ENCODE measurements at places on chromosomes 16 and 17.

DNA sequence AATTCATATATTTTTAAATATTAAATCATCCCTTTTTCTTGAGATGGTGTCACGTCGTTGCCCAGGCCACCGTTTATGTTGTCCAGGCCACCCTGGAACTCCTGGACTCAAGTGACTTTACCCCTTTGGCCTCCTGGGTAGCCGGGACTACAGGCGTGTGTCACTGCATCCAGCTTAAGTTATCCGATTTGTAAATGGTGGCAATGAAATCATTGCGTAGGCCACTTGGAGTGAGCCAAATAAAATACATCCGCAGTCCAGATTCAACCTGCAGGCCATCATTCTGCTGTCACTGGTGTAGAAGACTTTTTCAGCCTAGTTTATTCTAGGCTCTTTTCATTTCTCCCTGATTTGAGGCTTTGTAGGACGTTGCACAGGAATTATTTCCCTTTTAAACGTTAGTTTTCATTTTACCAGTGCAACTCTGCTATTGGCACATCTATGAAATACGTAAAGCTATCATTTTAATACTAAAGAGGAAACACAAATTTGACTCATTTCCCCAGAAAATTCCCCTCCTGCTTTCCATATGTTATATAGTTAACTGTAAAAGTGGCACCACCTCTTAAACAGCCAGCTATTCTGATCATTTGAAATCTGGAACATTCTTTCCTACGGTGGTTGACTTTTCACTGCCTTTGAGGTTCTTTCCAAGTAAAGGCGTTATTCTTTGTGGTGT lies 449.8 kb downstream of the MAF start:
- DNase-seq = no peak
- H3K4me3 ChIP-seq = no peak overlapping the region
- no peaks in the 10 kb centered on the region for H3K27me3 ChIP-seq
- H3K4me1 ChIP-seq = no peaks in the 10 kb centered on the region
- H3K27ac ChIP-seq = no peak overlapping the region
- H3K36me3 ChIP-seq = no peaks in the 10 kb centered on the region

DNA sequence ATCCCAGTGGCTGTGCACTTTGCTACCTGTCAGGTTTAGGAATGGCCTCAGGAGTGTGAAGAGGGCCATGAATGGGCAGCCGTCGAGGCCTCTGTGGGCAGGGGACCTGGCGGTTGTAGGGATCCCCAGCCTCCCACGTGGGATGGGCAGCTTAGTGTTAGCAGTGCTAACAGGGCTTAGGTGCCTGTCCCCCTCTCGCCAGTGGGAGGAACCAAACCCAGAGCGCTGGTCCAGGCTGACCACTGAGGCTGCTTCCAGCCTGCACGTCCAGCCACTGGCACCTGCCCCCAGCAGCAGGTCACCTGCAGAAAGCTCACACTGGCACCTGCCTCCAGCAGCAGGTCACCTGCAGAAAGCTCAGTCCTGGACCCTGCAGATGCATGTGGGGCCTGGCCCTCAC lies 162.2 kb upstream of the CIBAR2 start:
- no peak for DNase-seq
- no peak overlapping the region for H3K4me3 ChIP-seq
- no peaks in the 10 kb centered on the region for H3K36me3 ChIP-seq
- peaks cover 13% of the 10 kb centered on the region for H3K4me1 ChIP-seq
- no peaks in the 10 kb centered on the region for H3K27me3 ChIP-seq

DNA sequence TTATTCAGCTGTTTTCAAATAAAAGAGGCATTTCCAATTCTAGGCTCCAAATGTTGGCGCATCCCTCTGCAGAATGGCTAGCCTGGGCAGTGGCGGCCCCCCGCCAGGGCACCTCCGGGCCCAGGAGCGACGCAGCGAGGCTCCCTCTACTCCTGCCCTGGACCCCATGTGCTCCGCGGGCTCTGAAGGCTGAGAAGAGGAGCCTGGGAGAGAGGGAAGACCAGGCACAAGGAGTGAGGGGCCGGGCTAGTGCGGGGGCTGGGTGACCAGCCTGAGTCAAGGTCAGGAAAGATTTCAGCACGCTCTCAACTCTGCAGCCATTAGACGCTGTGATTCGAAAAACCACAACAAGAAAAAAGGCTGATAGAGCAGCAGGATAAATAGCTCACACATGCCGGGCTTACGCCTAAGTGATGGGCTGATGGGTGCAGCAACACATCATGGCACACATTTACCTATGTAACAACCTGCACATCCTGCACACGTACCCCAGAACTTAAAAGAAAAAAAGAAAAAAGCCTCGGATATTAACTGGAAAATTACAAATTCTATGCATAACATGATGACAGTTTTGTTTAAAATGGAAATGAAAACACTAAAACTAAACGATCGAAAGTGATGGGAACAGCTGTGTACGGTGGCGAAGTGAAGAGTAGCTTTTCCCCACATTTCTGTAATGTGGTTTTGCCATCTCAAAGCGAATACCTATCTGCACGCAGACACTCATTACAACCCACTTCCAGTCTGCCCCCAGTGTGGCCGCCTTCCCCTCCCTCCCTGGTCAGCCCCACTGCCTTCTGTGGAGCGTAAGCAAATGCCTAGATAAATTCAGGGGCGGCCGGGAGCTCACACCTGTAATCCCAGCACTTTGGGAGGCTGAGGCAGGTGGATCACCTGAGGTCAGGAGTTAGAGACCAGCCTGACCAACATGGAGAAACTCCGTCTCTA lies 44.4 kb downstream of the MAP1LC3B start:
- no peak for DNase-seq
- no peak overlapping the region for H3K4me3 ChIP-seq

DNA sequence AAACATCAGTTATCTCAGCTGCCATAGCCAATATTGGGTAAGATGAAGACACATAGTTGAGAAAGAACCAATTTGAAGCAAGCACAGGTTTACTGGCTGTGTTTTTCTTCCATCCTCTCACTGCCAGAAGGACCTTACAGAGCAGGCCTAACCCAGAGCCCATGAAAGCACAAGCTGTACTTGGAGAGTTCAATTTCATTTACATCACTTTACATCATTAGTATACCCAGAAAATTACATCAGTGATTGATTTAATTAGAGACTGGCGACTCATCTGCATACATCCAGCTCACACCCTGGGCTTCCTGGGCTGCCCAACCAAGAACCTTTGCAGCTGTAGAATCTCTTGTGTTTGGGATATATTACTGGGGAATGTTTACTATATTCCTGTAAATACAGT lies 23.7 kb downstream of the LRRC36 start:
- no peak overlapping the region for H3K4me3 ChIP-seq
- no peaks in the 10 kb centered on the region for H3K4me1 ChIP-seq
- H3K27ac ChIP-seq = no peak overlapping the region
- H3K27me3 ChIP-seq = no peaks in the 10 kb centered on the region

GRCh38 chr16:16025214-16025968 lies 76.0 kb downstream of the ABCC1 start:
- no peak for DNase-seq
- H3K27ac ChIP-seq = peak overlapping the region; percentile 4
- H3K4me1 ChIP-seq = peaks cover 3% of the 10 kb centered on the region
- peaks cover 62% of the 10 kb centered on the region for H3K36me3 ChIP-seq
- H3K4me3 ChIP-seq = no peak overlapping the region

DNA sequence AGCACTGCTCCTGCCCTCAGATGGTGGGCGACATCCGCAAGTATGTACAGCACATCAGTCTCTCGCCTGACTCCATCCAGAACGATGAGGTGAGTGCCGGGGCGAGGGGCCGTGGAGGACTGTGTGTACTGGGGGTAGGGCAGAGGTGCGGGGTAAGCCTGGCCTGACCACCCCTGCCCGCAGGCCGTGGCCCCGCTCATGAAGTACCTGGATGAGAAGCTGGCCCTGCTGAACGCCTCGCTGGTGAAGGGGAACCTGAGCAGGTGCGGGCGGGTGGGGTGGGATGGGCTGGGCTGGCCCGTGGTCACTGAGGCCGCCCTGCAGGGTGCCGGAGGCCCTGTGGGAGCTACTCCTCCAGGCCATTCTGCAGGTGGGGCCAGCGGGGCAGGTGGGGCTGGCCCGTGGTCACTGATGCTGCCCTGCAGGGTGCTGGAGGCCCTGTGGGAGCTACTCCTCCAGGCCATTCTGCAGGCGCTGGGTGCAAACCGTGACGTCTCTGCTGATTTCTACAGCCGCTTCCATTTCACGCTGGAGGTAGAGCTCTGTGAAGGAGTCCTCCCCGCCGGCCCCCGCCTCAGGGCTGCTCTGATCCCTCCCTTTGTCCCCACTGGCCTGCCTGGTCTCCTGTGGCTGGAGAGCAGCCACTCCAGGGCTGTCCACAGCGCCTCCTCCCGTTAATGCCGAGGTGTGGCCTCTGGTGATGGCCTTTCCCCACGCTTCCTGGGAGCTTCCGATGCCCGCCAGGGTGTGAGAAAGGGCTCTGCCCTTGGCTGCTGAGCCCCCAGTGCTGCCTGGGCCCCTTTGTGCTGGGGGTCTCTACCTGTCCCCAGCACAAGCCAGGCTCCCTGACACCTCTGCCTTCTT lies 5.0 kb downstream of the TSR3 start:
- H3K27ac ChIP-seq = no peak overlapping the region
- H3K4me3 ChIP-seq = no peak overlapping the region
- no peaks in the 10 kb centered on the region for H3K27me3 ChIP-seq
- no peak for DNase-seq
- H3K4me1 ChIP-seq = peaks cover 22% of the 10 kb centered on the region
- H3K36me3 ChIP-seq = peaks cover 27% of the 10 kb centered on the region

Data from spleen (tissue), 13 donors.